Activated naive CD8-positive, alpha-beta T cell treated with anti-CD3 and anti-CD28 coated beads, Interleukin-2, amount 50 U/mL, for 16 hours (primary cell): ENCODE measurements at places on chromosomes 12 and 14.

- no peak for DNase-seq
Measured at GRCh38 chr14:34997762-34998161, 15.0 kb downstream of the SRP54 start.

GRCh38 chr12:28216016-28216415 is 25.8 kb downstream of the CCDC91 start:
- DNase-seq, result no peak

DNA sequence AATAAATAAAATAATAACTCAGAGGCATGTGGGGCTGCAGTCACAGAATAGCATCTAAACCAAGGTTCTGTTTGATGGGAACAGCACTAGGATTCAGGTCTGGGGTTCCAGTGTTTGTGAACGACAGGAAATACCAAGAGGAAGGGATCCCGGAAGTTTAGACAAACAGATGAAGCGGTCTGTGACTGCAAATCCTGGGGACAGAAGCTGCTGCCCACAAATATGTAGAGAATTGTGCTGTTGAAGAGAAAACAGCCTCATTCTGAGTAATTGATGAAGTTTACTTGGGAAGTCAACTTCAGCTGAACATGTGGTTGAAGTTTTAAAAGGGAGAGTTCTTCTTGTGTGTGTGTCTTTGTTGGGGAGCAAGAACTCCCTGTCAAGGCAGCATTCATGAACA is 98.4 kb upstream of the TBX5 start:
- DNase-seq, result no peak

GRCh38 chr12:113866496-113866895 is 99.6 kb downstream of the RBM19 start:
- no peak for DNase-seq
